ENCODE measurements at places on chromosomes 3 and 15.

GRCh38 chr3:79354179-79354688 lies 413.6 kb downstream of the ROBO1 start:
- DNase-seq: no peak

- DNase-seq: no peak
Observed at GRCh38 chr3:9846231-9846630, 2.4 kb upstream of the RPUSD3 start.

GRCh38 chr15:58274885-58275284 lies 136.7 kb downstream of the AQP9 start:
- no peak for DNase-seq

DNA sequence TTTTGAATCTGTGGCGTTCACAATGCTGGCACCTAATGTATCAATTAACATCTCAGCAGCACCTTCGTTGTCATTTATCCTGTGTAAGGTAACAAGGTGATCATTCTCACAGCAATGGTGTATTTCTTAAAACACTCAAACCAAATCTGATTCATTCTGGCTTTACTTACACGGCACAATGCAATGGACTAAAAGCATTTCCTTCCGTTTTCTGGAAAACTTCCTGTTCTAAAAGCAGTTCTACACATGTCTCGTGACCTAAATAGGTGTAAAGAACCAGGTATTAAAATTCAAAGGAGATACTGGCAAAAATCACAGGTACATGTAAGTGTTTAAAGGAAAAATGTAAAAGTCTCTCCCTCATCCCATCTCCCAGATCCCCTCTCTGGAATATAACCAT lies 77.8 kb downstream of the BTD start:
- DNase-seq: no peak

DNA sequence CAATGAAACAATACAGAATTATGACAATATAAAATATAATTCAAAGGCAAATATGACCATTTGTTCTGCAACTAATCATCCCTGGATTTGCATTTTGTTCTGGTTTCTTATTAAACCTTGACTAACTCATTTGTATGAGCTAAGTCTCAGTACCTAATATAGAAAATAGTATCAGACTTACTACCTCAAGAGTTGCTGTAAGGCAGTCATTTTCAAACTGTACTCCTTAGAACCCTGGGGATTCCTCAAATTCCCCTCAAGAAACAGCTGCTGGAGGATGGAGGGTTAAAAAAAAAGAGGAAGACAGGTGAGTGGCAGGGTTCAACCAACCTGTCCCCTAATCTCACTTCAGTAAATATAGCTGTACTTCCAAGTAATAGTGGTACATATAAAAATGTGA lies 11.1 kb downstream of the ZBTB11 start:
- no peak for DNase-seq

DNA sequence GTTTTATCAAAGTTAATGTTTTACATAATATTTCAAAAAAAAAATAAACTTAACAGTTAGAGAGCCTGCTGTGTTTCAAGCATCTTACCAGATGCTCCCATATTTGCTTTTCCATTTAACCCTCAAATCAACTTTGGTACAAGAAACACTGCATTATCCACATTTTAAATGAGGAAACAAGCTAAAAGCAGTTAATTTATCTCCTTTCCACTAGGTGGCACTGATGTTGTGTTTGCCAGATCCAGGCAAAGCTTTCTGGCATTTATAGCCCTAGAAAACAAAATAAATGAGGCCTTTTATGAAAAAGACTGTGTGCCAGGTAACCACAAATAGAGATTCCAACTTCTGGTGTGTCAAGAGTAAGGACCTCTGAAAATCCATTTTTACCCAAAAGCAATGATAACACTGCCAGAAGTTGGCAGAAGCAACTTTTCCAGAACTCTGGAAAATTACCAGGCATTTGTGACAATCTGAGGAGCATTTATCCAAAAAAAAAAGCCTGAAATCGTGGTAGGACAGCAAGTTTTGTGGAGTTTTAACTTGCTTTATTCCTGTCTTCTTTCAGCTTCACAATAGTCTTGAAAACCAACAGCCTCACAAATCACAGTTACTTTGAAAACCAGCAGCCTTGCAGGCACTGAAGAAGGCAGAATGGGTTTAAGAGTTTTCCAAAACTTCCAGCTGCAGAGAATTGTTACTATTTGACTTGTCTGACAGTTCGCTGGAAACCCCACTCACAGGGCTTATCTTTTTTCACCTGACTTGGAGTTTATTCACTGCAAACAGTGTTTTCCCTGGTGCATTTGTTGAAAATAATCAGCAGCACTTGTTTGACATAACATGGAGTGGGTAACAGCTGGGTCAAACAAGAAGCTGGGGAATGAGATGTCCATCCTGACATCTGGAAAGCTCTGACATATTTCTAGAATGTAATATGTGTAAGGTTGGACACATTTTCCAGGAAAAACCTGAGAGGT lies 9.2 kb downstream of the FAM162A start:
- DNase-seq: peak; percentile 38

GRCh38 chr3:45861043-45861719 lies 19.3 kb upstream of the LZTFL1 start:
- DNase-seq: no peak

- DNase-seq: no peak
Observed at GRCh38 chr3:22996920-22997571, 206.1 kb upstream of the UBE2E2 start.

DNA sequence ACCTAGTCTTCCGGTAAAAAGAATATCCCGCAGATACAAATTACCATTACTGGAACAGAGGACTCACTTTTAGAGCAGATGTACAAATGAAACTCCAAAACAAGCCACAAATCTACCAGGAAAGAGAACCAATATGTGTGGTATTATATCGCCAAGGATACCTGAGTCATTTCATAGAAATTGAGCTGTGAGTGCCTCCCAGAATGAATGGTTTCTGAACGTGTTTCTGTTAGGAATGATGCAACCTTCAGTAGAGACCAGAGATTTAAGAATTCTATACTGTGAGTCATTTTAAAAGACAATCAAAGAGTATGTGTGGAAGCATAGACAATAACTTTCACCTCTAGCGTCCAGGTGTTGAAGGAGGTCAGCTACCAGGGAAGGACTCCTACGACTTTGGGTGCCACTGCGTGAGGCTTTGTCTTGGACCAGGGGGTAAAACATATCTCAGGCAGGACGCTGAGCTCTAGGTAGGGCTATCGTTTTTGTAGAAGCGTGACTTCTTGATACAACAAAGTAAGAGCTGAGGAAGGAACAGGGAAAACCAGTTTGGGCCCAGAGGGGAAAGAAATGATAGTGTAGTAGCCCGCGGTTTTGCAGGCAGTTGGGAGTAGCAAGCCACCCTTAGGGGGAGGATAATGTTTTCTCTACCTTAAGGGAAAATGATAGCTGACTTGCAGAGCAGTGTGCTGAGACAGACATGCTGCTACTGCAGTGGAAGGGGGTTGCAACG lies 210.4 kb downstream of the TP63 start:
- peak; percentile 39 for DNase-seq

GRCh38 chr15:61869656-61870055 lies 190.6 kb downstream of the VPS13C start:
- no peak for DNase-seq

DNA sequence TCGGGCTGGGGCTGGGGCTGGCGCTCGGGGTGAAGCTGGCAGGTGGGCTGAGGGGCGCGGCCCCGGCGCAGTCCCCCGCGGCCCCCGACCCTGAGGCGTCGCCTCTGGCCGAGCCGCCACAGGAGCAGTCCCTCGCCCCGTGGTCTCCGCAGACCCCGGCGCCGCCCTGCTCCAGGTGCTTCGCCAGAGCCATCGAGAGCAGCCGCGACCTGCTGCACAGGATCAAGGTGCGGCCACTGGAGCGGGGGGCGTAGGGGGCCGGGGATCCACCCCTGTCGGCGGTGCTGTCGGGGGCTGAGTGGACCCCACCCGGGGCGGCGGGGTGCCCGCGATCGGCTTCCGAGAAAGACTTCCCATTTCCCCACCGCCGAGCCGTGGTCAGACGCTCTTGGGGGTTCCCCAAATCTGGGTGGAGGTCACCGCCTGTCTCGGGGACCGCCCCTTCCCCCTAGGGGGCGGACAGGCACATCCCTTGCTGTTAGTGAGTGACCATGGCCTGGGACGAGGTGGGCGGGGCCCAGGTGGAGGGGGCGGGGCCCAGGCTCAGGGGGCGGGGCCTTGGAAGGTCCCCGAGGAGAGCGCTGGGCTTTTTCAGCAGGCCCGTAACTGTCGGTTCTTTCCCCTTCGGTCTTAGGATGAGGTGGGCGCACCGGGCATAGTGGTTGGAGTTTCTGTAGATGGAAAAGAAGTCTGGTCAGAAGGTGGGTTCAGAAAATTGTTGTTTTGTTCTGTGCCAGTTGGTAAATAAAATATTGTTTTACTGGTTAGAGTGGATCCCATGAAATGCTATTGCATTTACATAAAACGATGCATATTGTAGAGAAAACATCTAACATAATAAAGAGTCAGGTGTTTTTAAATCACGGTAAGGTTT lies 578 bp downstream of the LACTB start:
- DNase-seq: peak; percentile 70

DNA sequence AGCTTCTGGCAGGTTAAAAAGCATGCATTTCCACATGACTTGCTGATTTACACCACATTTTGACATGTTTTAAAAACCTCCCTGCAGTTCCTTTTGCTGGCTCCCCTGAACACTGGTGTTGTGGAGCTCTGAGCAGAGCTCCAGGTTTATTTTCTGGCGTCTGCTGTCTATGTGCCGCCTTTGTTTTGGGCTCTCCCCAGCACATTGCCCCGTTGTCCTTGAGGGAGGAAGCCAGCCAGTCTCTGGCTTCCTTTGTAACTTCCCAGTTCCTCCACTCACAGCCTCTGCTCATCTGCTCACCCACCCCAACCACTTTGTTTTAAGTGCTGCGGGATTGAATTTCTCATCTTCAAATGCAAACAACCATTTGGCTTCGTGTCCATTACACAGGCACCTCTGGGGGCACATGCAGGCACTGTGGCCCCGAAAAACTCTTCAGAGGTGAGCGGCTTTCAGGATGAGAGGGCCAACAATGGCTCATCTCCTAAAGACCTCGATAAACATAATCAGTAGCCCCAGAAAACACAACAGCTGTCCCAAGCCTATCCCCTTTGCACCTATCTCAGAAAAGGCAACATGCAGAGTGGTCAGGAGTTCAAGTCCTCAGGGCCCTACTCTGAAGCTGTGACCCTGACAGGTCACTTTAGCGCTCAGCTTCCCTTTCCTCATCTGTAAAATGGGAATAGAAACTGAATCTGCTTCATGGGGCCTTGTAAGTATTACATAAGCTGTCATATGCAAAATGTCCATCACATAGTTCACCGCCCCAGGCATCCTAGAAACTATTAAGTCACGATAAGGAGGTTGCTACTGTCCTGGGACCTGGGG lies 1.3 kb upstream of the MEF2A start:
- DNase-seq: no peak

- peak; percentile 8 for DNase-seq
Observed at GRCh38 chr15:34984889-34985630, 3.0 kb downstream of the ZNF770 start.

GRCh38 chr3:96430079-96430478 lies 384.3 kb upstream of the EPHA6 start:
- no peak for DNase-seq

DNA sequence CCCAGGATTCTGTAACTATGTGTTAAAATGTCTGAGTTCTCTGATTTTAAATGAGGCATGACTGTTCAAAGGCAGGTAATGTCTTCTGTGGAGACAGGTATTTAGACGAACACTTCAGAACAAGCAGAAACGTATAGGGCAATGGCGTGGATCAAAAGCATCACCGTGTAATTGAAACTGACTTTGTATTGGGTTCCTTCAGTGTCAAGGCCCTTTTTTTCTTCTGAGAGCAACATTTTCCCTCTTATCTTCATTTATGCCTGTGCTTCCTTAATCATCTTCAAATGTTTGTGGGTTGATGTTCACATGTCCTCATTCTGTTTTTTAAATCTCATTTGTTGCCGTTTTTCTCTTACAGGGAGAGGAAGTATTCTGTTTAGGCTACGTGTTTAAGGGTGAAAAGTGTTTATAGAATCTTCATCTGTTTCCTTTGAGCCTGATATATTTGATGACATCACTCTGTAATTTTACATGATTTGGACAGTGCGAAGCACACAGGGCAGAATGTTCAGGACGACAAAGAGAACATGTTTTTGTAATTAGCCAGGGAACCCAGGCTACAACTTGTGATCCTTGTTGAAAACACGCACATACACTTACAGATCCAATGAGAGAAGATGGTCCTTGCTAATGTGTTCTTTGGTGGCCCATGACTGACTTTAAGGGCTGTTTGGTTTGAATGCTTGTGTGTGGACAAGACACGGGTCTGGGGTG lies 196.0 kb downstream of the LRTM1 start:
- DNase-seq: no peak

- no peak for DNase-seq
Observed at GRCh38 chr3:32423534-32423933, 31.9 kb downstream of the CMTM7 start.

DNA sequence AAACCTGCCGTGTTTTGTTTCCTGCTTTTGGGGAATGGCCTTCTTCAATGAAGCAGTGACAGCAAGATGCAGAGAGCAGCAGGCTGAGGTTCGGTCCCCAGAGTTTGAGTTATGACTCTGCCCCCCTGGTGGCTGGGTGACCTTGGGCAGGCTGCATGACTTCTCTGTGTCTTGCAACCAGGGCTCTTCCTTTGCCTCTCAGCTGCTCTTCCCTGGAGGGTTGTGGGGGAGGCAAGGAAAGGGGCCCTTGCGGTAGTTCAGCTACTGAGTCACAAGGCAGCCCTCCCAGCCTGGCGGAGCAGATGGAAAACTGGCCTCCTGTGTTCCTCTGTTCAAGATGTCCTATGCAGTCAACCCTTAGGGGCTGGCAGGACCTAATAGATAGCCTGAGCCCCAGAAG lies 17.1 kb downstream of the CTXND1 start:
- DNase-seq: no peak

- no peak for DNase-seq
Observed at GRCh38 chr3:193960487-193961274, 175.3 kb upstream of the HES1 start.

DNA sequence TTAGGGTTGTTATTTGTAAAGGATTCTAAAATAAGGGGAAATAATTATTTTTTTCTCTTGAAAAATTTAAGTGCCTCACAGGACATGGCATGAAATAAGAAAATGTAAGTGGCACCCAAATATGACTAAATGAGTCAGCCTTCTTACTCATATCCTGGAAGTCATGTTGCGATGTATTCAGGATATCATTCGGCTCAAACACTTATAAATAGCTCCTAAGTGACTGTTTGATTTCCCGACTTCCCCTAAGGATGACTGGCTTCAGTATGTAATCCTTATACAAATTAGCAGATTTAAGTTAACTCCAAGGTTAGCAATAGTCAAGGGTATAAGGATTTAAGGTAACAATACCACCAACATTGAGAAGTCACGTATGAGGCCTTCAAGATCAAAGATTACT lies 57.3 kb upstream of the OSTN start:
- DNase-seq: peak; percentile 43

GRCh38 chr3:135736740-135737139 lies 228.8 kb upstream of the PPP2R3A start:
- peak; percentile 50 for DNase-seq
